ENCODE measurements at places on chromosomes 7 and 10.

DNA sequence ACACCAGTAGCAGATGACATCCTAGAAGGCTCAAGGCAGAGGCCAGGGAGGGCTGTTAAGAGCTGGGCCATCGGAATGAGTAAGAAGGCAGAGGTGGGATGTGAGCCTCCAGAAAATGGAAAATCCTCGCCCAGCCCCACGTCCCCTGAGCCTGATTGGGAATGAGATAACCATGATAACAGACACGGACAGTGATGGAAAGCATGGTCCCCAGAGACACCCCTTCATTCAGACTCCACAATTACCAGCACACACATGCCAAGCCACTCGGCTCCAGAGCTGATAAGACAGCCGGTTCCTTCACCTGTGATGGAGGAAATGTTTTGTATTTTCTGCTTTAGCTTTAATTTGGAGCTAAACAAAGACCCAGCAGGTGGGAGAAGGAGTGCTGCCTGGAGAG, 106.0 kb downstream of the GRID1 start:
- DNase-seq = no peak

- DNase-seq = no peak
Measured at GRCh38 chr10:10498781-10499180, 518.9 kb upstream of the CELF2 start.

DNA sequence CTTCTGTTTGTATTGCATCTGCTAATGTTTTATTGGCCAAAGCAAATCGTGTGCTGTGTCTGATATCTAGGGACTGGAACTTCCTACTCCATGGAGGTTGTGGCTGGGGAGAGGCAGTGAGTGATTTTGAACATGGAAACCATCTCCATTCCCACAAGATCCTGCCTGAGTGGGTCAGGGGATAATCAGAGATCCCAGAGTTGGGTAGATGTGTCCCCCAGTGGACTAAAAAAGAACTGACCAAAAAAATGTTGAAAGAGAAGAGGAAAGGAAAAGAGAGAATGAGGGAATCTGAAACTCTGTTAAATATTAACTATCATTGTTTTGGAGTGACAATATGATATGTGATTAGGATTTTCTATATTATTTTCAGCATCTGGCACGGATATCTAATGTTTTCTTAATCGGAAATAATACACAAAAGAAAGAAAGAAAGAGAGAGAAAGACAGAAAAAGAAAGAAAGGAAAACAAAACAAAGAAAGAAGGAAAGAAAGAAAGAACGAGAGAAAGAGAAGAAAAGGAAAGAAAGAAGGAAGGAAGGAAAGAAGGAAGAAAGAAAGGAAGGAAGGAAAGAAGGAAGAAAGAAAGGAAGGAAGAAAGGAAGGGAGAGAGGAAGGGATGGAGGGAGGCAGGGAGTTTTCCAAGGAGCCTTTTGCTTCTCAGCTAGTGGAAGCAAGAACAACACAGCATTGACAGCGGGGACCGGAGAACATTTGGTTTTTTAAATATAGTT, 638.5 kb downstream of the CCSER2 start:
- no peak for DNase-seq

- no peak for DNase-seq
Measured at GRCh38 chr10:15015451-15015850, 28.3 kb upstream of the OLAH start.

DNA sequence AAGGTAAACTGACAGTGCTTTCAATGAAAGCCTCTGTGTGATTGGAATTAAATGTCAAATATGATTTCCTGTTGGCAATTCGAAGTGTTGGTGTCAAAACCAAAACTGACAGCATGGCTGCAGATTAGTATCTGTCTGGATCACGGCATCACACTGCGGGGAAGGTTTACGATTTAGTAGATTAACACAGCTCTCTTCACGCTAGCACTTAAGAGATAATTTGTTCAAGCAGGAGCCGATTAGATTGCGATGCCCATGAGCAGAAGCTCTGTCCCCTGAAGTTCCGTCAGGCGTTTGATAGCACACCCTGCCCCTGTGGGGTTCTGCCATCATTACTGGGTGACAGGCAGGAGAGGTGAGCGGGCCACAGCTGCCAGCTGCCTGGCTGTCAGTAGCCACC, 279.5 kb upstream of the AUTS2 start:
- no peak for DNase-seq

- no peak for DNase-seq
Measured at GRCh38 chr7:112784603-112785002, 5.6 kb downstream of the TMEM168 start.

DNA sequence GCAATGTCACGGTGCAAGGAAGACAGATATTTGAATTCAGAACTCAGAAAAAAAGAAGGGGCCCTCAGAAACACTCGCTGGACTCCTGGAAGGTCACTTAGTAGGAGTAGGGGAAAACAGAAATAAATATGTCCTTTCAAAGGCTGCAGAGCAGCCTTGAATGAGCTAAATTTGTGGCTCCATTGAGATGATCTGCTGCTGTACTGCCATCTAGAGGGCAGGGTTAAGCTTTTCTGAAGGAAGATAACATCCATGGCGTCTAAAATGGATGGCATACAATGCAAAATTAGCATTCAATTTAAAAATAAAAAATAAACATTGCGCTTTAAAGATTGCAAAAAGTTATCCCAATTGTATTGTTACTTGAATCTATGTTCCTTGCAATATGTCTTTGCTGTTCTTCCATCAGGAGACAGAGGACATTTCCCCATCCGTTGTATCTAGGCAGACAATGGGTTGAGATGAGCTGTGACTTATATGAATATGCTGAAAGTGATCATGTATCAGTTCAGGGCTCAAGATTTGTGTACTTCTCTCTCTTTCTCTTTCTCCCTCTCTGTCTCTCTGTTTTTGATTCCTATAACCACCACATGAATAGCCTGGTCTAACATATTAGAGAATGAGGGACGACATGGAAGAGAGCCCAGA, 642.2 kb downstream of the SH2D4B start:
- peak; percentile 0 for DNase-seq

DNA sequence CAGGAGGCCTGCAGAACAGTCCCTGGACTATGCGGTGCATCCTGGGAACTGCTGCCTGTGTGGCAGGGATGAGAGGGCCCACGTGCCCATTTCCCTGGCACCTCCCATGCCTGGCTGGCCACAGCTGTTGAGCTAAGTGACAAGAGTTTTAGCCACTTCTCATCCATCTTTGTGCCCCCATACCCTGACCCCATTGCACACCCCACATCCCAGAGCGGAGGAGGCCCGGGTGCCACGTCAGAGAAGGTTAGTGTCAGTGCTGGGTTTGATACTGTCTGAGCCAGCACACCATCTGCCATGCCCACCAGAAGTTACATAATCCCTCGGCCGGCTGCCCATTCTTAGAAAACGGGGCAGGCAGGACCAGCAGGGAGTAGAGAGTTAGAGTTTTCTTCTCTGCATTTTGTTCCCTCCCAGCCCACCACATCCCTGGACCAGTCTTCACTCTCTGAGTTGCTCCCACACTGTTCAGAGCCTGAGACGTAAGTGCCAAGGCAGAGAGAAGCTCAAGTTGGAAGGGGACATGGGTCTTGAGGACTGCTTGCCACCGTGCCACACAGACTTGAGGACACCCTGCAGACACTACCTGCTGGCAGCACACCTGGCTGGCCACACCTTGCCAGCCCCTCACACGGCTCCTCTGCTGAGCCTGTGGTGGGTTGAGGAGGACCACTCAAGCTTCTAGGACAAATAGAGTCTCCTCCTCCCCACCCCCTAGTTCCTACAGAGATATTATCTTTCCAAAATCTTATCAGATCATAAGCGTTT, 13.1 kb downstream of the UNC5B start:
- DNase-seq = no peak

GRCh38 chr10:95506056-95506737, 55.0 kb downstream of the SORBS1 start:
- no peak for DNase-seq

DNA sequence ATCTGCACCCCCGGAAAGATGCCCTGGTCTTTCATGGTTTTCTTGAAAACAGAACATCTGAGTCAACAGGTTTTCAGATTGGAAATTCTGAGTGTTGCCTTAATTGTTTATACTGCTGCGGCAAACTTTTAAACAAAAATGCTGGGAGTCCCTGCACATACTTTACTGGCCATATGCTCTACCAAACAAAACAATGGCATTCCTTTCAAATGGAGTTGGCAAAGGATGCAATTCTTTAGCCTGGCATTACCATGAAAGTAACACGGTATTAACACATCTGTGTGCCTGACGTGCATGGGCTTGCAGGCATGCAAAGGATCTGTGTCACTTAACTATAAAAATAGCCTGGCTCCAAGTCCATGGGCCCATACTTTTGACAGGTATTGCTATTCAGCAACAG, 4.2 kb downstream of the INHBA start:
- no peak for DNase-seq

DNA sequence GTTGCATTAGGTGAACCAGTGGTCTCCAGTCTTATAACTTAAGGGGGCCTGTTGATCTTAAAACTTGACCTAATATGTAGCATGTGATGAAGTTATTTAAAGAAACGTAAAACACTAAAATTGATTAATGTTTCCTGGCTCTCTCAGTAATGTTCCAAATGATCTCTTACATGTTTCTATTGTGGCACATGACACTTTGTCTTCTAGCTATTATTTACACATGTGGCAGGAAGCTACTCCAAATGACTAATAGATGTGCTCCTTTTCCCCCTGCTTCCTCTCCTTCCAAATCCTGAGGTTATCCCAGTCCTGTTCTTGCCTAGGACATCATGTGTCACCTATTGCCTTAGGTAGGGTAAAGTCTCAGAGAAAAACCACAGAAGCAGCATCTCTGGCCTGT, 89.4 kb downstream of the FAS start:
- DNase-seq = no peak

DNA sequence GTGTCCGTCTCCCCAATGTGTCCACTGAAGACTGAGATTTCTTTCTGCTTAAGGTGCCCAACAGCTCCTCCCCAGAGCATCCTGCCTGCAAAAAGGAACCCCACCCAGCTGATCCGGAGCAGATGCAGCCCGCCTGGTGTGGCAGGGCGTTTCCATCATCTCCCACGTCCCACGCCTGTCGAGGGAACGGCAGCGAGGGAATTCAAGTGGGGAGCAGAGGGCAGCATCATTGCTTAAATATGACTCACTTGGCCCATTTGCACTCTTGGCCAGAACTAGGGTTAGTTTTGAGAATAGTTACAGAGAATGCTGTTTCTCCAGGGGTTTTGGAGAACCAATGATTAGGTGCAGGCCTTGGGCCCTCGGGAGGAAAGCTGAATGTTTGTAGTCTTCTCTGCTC, 20.8 kb downstream of the VWA2 start:
- DNase-seq = no peak

DNA sequence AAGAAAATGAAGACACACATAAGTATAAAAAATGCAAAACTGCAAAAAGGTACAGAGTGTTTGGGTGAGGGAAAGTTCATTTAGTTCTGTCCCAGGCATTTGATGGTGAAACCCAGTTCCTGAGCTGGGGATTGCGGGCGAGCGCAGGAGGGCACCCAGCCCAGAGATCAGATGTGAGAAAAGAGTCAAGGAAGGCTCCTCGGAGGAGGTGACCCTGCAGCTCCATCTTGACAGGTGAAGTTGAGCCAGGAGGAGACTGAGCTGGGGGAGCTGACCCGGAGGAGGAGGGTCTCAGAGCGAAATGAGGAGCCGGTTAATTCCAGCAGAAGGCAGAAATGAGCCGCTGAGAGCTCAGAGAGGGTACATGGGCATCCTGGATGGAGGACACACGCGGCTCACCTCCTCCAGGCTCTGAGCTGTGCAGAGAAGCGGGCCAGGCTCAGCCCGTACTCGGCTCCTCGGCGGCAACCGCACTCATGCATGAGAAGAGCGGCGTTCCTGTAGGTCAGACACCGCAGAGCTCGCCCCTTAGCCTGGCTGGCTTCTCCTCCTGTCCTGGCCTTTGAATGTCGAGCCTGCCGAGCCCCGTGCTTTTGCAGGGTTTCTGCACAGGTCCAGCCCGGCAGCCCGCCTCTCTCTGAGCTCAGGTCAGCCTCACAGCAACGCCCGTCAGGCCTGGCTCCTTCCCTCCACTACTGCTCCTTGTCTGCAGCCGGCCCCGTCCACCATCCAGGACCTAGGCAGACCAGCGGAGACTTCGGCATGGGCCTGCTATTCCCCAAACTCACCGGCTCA, 9.5 kb upstream of the RAMP3 start:
- DNase-seq = no peak

GRCh38 chr7:103689255-103689654, 243.2 kb upstream of the SLC26A5 start:
- DNase-seq = no peak

GRCh38 chr10:116209781-116210180, 63.2 kb downstream of the GFRA1 start:
- no peak for DNase-seq

DNA sequence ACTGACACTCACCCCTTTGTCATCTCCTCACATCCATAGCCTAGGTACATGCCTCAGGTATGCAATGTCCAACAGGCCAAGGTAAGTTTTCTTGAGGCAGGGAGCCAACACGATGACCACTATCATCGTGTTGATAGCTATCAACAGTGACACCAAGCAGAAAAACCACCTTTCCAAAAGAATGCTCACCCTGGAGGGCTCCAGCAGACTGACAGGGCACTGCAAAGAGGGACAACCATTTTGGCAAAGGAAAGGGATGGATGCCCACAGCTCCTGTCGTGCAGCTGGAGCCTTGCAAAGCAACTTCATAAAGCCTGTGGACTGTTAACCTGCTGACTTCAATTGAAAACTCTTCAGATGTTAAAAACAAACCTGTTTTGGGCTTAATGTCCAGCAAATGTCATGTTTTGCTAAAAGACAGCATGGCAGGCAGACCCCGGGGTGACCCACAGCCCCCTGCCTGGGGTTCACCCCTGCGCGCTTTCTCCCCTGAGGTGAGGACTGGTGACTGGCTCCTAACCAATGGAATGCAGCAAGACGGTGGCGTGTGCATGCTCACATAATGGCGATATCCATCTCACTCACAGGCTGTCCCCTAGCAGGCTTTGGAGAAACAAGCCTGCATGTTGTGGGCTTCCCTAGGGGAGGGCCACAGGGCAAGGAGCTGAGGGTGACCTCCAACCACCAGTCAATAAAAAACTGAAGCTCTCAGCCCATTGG, 293.8 kb downstream of the TCERG1L start:
- DNase-seq = no peak

- no peak for DNase-seq
Measured at GRCh38 chr10:3537518-3537917, 247.5 kb downstream of the KLF6 start.

DNA sequence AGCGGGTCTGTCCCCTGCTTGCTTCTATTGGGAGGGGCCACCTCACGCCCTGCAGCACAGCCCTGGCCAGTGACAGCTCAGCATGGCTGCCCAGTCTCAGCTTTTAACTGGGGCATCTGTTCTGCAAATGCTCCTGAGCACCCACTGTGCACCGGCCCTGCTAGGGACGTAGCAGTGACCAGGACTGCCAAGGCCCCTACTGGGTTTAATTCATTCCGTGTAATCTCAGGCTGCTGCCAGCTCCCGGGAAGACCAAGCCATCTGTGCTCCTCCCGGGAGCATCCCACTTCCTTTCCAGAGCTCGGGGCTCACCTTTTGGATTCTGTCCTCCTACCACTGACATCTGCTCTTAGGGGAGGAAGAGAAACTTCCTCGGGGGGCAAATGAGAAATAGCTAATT, 85.2 kb downstream of the ADARB2 start:
- DNase-seq = no peak

GRCh38 chr10:127910464-127910770, 3.5 kb downstream of the PTPRE start:
- DNase-seq = no peak

- DNase-seq = no peak
Measured at GRCh38 chr10:43692051-43692825, 43.6 kb upstream of the ZNF32 start.

Measured in GM18507 (cell line).